ENCODE measurements at places on chromosomes 5 and 9.
A peak's percentile ranks its signal among the peaks of the same experiment; 100 is the strongest.

- DNase-seq = no peak
Observed at GRCh38 chr5:113723021-113723420, 209.5 kb downstream of the YTHDC2 start.

DNA sequence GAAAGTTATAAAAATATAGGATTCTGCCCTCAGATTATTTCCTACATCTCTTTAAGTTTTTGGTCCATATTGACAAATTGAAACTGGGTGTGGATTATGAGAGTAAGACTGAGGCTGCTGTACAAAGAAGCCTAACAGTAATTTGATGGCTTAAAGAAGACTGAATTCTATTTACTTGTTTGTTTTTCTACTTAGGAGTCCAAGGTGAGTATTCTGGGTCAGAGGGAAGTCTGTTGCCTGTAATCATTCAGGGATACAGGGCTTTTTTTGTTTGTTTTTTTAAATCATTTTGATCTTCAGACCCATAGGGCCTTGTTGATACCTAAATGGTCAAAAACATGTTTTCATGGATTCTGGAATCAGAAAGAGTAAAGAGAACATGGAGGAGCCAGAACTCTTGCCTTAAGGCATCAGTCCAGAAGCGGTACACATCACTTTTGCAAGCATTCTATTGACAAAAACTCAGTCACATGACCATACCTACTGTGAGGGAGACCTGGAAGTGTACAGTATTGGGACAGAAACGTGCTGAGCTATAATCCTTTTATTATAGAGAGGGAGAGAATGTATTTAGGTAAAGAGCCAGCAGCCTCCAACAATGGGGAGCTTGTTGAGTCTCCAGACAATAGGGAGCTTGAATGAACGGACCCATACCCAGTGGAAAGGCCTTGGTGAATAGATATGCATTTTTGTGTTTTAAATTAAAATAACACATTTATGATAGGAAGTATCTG is 102.7 kb downstream of the LRRC70 start:
- no peak for DNase-seq

GRCh38 chr9:28922891-28923290 is 1349.6 kb upstream of the C9orf72 start:
- no peak for DNase-seq

DNA sequence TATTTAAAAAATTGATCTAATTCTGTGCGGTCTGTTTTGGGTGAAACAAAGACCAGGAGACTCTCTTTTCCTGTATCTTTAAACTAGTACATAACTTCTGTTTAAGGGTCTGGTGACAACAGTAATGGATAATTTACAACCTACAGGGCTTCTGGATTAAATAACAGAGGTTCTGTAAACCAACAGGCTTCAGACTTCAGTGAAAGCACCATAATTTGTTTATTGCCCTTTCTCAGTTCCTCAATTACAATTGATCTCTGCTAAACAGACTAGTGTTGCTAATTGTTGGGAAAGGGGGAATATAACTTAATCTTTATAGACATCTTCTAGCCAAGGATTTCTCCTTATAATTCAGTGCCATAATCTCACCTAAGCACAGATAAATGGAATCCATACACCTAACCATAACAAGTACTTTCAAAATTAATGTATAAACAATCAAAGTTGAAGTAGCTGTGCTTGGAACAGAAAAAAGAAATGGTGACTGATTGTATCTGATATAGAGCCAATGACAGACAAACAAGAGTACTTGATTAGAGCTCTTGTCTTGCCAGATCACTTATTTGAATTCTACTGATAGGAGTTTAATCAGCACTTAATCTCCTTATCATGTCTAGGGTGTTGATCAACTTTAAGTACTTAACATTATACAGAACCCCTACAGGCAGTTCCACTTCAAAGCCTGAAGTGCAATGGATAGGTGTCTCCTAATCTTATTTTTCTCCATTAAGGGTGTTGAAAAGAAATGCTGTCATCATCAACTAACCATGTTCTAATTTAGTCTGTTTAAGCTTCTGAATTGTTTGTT is 536.0 kb downstream of the NR2F1-AS1 start:
- no peak for DNase-seq

DNA sequence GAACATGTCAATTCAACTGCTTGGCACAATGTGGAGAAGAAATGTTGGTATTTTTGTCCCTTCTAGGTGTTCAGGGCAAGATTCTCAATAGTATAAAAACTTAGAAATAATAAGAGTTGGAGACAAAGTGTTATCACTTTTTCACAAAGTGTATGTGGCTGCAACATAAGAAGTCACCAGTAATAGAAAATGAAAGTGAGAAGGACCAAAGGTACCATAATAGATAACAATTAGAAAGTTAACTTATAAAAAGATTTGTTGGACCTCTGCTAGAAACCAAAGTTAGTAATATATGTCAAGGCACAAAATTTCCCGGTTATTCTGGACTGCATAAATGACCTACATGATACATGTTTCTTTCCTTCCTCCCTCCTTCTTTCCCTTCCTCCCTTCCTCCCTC is 1535.3 kb downstream of the EFNA5 start:
- no peak for DNase-seq

DNA sequence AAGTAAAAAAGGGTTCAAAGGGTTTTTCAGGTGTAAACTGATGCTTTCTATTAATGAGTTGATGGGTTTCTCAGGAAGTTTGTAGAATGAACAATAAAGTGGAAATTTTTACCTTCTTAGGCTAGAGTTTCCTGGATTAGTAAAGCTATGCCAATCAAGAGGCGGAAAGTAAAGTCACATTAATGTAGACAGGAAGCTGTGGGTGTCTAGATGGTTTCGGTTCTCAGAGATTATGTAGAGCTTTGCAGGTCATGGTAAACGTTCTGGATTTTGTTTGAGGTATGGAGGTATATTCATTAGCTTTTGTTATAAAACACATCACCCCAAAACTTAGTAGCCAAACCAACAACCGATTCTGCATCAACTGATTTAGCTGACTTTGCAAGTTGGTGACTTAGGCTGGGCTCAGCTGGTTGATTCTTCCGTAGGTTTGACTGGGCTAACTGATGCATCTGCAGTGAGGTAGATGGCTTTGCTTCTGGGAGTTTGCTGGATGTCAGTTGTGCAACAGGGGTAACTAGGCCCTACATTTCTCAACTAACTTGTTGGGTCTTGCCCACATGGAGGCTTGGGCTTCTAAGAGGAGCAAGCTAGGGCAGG is 273.8 kb downstream of the MSX2 start:
- no peak for DNase-seq

- no peak for DNase-seq
Observed at GRCh38 chr5:127203818-127204217, 86.8 kb upstream of the MEGF10 start.

- DNase-seq = no peak
Observed at GRCh38 chr9:132162764-132163456, 1.1 kb downstream of the NTNG2 start.

DNA sequence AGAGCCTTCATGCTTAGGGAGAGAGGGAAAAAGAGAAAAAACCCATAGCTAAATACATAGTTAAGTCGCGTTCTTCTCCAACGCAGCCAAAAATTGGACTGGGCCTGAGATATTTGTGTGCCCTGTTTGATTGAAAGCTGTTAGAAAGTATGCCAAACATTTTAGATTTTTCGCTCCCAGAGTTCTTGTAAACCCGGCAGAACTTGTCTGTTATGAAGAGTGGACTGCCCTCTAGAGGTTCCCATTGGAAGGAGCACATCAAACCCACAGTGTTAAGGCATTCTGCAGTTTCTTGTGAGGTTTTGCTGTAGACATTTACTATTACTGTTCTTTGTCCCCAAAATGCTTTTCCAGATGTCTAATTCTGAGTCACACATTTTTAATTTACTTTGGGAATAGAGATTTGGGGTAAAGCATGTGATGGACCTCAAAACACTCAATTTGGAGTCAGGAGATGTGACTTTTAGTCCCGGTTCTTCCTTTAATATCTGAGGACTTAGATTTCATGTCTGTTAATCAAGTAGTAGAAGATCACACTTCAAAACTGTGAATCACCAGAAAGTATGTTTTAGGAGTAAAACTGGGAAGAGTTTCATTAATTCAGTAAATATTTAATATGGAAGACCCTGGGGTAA is 96.6 kb downstream of the PCSK1 start:
- peak; percentile 89 for DNase-seq

DNA sequence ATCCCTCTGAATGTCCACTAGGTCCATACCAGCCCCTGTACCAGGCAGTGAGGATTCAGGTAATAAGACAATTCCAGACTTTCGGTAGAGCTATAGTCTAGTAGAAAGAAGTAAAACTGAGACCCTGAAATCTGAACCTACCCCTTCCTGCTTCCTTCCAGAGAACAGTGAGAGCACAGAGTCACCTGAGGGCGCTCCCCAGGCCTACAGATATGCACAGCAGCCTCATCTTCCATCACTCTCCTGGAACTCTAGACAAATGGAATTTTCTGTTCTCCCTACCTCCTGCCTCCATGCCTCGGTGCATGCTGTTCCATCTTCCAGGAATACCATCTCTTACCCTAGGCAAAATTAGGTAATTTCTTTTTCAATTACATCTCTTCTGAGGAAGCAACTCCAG is 3.1 kb upstream of the GNA14 start:
- no peak for DNase-seq

- DNase-seq = no peak
Observed at GRCh38 chr5:59332236-59332973, 561.1 kb downstream of the PDE4D start.

- no peak for DNase-seq
Observed at GRCh38 chr9:18605766-18606180, 131.8 kb downstream of the ADAMTSL1 start.

DNA sequence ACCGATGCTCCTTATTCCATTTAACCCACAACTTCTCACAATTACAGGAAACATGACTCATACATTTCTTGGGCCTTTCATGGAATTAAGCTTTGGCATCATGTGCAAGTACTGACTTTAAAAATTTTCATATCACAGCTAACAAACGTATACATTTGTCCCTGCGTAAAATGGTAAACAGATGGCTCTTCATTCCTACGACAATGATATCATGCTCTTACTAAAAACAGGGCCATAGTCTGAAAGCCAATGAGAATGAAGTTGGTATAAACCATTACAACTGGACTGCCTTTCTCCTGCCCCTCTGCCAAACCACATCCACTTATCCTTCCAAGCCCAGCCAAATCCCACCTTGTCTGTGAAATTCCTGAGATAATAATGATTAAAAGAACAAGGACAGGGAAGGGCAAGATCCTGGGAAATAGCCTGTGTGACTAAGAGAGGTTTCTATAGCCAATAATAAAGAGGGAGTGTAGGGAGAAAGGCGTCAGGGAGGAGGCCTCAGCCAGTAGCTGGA is 44.9 kb upstream of the ZNF366 start:
- no peak for DNase-seq

GRCh38 chr5:103927739-103928138 is 365.1 kb upstream of the NUDT12 start:
- DNase-seq = no peak

- no peak for DNase-seq
Observed at GRCh38 chr5:52751137-52751536, 36.6 kb upstream of the ITGA1 start.

GRCh38 chr5:149632311-149633251 is 51.3 kb downstream of the ARHGEF37 start:
- no peak for DNase-seq

DNA sequence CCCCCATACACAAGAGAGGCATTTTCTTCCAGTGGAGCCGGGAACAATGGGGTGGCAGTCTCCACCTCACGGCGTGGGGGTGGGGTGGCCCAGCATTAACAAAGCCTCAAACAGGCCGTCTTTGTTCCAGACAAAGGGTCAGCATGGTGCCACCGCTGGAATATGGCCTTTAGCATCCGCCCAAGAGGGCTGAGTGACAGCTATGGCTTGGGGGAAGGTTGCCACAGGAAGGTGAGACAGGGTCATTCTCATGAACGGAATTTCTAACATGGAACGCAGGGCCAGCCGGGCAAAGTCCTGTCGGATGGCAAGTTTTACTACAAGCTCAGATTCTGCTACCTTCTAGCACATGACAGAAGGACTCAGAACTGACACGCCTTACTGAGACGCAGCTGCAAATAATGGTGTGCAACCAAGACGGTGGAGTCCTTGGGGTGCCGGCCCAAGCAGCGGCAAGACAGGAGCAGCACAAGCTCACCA is 64.0 kb downstream of the OTULIN start:
- DNase-seq = no peak

- DNase-seq = no peak
Observed at GRCh38 chr5:82551192-82551591, 273.0 kb upstream of the RPS23 start.

- no peak for DNase-seq
Observed at GRCh38 chr5:40475561-40475960, 204.2 kb upstream of the PTGER4 start.

DNA sequence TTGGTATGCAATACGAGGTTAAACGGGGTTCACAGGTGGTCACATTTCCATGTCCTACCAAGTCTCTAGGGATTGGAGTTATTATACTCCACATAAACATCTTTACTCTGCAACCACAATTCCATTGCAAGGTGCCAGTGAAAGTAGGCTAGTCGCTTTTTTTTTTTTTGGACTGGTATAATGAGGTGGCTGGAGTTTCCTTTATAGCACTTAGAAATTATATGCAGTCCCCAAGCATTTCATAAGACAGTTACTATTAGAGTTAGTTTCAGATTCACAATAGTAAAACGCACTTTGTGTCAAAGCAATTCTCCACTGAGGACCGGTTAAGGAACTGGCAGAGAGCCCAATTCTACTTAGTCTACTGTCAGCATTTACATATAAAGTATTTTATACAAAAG is 1.4 kb downstream of the MEF2C start:
- no peak for DNase-seq

DNA sequence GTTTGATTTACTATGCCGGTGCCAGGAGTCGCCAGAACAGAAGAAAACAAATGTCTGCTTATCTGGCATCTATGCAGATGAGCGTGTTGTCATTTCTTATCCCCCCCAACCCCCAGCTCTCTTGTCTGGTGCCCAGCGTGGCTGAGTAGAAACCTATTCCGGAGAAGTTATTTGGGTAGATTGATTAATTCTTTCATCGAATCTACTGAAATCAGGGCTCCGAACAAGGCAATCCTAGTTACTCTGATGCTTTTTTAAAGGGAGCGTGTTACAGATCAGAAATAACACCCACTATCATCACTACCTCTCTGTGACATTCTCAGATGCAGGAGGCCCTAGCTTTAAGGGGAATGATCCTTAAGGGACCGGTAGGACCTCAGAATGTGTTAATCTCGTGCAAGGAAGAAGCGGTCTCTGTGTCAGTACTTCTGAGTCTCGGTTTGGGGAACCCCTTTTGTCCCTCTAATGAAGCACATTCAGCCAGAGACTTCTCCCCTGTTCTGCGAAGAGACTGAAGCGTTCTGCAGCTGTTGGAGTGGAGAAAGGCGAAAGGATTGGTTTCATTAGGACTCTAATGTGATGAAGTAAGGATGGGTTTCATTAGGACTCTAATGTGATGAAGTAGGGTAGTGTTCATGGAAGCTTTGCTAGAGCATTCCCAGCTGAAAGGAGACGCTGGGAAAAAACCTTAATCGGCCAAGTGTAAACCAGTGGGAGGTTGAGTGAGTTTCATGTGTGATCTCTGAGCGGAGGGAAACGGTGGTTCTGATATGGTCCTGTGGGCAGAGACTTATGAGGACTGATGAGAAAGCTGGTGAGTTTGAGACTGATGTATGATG is 1.5 kb downstream of the PIP5K1B start:
- no peak for DNase-seq
